ENCODE measurements at places on chromosomes 5 and 9.

DNA sequence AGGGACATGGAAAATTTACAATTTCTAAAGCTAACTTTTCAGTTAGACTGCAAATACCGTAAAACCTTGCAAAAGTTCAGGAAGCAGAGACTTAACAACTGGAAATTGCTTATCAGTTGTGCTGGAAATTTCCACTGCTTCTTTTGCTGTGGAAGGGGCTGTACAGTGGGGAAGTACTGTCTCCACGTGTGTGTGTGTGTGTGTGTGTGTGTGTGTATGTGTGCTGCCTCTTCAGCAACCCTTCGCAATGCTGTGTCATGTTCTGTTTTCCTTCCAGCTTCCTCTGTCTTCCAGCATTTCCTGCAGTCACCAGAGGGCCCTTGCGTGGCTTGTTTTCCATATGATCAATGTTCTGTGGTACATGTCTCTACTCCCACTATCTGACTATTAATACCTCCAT, 87.5 kb upstream of the RANBP3L start:
- no peak for DNase-seq

DNA sequence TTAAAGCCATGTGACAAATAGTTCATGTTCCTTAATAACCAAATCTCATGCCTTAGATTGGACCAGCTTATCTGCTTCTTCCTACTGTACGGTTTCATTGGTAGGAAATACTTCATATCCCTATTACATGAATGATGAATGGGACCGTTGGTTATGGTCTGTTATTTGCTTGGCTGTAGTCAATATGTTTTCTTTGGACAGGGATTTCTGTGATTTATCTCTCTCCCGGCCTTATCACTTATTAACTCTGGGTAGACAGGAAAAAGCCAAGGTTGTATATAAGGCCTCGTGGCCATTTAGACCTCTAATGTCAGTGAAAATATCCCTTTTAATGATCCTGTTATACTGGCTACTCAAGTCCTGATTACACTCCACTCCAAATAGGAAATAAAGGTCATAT, 330.6 kb downstream of the EBF1 start:
- no peak for DNase-seq

GRCh38 chr9:87116492-87116891, 169.2 kb upstream of the GAS1 start:
- DNase-seq: no peak

DNA sequence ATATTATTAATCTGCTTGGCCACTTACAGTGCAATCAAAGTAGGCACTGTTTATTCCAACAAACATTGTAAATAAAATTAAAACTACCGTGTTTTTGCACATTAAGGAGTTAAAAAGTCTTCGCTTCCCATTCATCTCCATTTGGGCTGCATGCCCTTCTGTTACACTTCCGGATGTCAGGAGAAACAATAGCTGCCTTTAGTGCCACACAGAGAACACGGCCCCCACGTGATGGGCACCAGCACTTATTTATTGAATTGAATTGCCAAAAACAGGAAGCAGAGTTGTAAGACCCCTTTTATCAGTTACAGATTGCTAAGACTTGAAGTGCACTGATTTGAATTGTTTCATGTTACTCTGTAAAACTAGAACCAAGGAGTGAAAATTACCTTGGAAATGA, 80.4 kb downstream of the LHFPL2 start:
- DNase-seq: peak; percentile 71

DNA sequence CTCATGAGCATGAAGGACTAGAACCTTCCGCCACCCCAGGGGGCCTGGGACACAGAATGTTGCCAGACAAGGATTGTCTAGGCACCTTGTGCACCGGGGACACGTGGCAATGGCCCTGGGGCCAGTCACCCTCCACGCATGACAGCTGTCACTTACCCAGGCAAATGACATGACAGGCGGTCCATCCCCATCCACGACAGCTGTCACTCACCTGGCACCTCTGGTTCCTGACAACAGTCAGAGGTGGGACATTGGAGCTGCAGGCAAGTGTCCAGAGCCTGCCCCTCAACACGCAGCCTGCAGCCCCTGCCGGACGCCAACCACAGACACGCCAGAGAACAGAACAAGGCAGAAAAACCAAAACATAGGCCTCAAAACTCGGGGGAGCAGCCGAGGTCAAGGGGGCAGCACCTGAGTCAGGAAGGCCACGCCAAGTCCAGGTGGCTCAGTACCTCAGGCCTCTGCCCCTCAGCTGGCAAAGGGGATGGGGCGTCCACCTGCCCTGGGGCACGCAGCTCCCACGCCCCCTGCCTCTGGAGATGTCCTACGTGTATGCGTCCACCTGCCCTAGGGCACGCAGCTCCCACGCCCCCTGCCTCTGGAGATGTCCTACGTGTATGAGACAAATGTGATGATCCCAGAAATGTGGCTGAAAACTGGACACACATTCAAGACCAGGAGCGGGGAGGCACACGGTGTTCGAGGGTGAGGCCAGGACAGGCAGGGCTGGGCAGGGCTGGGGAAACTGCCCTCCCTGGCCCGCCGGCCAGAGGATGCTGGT, 14.5 kb downstream of the VAV2 start:
- DNase-seq: no peak

- DNase-seq: no peak
Measured at GRCh38 chr5:68251804-68252522, 36.4 kb downstream of the PIK3R1 start.

DNA sequence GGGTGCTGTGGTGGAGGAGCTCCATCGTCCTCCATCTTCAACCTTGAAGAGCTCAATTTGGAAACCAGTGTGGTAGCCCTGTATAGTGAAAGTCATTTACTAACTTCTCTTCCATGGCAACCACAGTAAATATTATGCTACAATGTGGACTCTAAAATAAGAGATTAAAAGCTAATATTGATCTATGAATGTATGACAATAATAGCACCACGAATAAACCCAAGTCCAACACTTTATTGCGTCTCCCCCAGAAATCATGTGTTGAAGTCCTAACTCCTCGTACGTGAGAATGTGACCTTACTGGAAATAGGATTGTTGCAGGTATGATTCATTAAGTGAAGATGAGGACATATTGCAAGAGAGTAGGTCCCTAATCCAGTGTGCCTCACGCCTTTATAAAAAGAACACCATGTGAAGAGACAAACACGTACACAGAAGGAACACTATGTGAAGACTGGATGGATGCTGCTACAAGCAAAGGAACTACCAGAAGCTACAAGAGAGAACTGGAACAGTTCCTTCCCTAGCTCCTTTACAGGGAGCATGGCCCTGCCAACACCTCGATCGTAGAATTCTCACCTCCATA, 276.2 kb downstream of the PDE4D start:
- DNase-seq: no peak

GRCh38 chr5:170483701-170484458, 19.9 kb upstream of the KCNIP1 start:
- DNase-seq: peak; percentile 87

GRCh38 chr5:160693831-160694465, 158.1 kb downstream of the ATP10B start:
- no peak for DNase-seq

- DNase-seq: no peak
Measured at GRCh38 chr5:87906962-87907361, 361.7 kb downstream of the TMEM161B start.

GRCh38 chr9:68668127-68668526, 36.9 kb upstream of the PIP5K1B start:
- no peak for DNase-seq

DNA sequence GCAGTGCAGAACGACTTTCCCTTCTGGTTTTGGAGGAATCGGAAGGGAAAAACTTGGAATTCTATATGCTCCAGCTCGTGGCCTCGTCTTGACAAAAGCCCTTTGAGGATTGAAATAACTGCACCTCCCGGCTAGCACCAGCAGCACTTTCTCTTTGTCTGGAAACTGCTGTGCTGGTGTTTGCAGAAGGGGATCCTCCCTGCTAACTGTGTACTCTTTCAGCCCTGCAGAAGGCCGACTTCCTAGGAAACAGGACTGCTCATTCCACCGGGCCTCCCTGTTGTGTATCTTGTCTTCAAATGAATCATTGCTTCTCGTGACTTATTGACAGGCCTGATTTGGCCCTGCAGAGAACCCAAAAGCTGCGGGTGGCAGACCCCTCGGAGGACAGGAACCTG, 23.6 kb downstream of the STC2 start:
- no peak for DNase-seq

DNA sequence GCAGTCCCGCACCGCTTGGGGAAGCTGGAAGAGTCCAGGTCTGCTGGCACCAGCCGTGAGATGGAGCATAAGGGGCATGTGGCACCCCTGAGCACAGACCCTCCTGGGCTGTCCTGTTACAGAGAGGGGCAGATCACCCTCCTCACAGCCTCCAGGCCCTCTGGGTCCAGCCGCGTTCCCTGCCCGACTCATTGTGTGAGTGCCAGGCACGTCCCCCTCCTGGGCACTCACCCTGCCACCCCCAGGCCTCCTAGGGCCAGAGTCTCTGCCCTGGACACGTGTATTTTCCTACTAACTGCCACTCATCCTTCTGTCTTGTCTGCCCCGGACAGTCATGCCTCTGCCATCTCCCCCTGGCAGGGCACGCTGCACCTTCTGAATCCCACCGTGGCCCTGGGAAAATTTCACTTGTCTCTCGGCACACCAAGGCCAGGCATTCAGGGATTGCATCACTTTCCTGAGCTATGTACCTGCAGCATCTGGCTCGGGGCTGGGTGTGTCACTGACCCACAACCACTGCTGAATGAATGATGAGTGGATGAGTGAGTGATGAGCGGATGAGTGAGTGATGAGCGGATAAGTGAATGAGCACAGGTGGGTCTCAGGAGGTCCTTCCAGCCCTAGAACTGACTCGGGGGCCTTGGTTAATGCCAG, 21.5 kb upstream of the FCN1 start:
- DNase-seq: no peak

DNA sequence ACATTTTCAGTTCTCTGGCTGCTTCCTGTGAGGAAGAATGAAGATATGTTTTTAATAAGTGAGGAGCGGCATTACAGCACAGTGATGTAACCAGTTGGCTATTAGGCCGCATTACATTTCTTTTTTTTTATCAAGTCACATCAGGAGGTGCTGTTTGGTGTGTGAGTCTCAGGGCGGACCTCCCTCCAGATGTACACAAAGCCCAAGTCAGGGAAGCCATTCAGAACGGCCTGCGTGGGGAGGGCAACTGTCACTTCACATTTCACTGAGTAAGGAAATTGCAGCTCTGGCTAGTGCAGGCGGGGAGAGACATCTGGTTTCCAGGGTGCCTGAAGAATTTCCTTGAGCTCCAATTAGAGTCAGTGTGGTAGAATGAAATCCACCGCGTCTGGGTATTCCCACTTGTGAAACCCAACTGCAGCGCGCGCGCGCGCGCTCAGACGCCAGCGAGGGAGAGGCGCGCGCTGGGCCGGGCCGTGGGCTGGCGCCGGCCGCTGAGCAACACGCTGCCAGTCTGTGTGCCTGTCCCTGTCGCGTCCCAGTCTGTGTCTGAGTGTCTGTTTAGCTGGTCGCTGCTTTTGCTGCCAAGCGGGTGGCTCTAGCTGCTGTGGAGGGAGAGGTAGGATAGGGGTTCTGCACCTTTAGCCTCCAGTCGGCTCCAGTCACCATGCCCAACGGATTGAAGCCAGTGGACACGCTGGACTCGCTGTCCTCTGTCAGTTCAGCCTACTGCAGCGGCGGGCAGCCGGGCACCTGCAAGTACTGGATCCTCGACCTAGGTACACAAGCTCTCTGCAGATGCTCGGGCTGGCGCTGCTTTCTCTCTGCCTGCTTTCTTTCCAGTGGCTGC, 140.8 kb upstream of the OTULINL start:
- peak; percentile 71 for DNase-seq

- DNase-seq: peak; percentile 39
Measured at GRCh38 chr9:35696520-35697215, 6.9 kb upstream of the TPM2 start.

- DNase-seq: no peak
Measured at GRCh38 chr5:81909677-81910076, 62.1 kb upstream of the ATG10 start.

DNA sequence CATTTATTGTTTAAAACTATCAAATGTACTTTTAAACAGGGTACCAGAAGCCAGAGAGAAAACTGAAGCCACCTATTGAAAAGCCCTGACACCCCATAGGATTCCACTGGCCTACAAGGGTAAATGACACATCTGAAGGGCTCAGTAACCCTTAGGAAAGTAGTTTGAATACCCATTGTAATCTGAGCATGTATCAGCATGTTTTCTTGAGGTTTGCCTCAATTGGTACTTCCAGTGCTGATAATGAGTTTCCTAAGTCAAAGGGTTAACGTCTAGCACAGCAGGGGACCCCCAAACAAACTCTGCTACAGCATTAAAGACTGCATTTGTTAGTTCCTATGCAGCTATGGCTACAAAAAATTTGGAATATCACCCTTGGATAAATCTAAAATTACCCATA, 657.1 kb downstream of the NR2F1-AS1 start:
- DNase-seq: no peak

GRCh38 chr5:146894753-146895521, 16.4 kb upstream of the PPP2R2B start:
- DNase-seq: no peak

- DNase-seq: peak; percentile 83
Measured at GRCh38 chr9:79129865-79130480, 441.8 kb upstream of the TLE4 start.

- DNase-seq: no peak
Measured at GRCh38 chr9:137317021-137317717, 15.1 kb upstream of the NRARP start.

DNA sequence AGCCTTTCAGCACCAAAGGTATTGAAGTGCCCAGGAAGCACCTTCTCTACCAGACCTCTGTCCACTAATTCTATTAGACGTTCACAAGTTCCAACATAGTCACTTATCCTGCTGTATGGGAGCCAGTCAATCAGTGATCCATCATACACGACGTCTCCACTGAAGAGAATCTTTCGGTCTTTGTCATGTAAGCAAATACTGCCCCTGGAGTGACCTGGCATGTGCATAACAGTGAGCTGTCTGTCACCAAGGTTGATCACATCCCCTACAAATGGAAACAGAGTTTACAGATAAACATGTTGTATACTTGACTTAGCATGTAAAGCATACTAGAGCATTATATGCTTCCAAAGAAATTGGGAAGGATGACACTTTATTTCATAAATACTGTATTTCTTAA, 13.3 kb downstream of the MBLAC2 start:
- DNase-seq: no peak

DNA sequence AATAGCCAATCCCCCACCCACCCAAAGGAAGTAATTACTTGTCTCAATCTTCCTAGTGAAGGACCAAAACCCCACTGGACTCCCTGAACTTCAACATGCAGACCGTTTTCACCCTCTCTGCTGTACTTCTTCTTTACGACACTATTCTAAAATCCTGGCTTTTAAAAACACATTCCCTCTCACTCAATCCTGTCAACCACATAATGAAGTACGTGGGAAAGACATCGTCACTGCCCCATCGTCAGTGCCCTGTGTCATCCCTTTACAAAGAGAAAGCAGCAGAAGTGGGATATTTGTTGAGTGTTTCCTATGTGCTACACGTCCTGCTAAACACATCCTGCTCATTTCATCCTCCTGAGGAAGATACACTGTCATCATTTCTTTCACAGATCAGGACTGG, 54.2 kb downstream of the MAPKAP1 start:
- no peak for DNase-seq

DNA sequence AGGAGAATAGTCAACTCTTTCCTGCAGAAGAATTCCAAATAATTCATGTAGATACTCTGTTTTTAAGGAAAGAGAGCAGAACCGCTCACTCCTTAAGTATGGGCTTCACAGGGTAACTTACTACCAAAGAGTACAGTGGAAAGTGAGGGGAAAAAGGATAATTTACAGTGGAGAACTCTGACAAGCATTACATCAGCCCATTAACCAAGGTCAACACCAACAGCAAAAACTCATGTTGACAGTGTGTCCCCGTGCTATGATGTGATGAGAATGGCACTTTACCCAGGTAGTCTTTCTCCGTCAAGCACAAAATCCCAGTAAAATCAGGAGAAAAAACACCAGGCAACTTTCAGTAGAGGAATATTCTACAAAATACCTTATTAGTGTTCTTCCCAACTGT, 104.3 kb downstream of the ADCY2 start:
- DNase-seq: no peak

Data from head of caudate nucleus (tissue), 42 donors.